ENCODE measurements at places on chromosomes 11 and 22. TPM values are rescaled to one million over a fixed set of nuclear protein-coding genes. Genes with fewer than 3 reads are reported as not detected.
A peak's percentile ranks its signal among the peaks of the same experiment; 100 is the strongest.

FAM227A gene
- total RNA-seq: 1.5 TPM

GRCh38 chr11:111347723-111348115 lies 31.4 kb downstream of the POU2AF1 start:
- peaks cover 39% of the 10 kb centered on the region for H3K4me1 ChIP-seq
- no peaks in the 10 kb centered on the region for H3K36me3 ChIP-seq
- no peaks in the 10 kb centered on the region for H3K27me3 ChIP-seq
- no peak for DNase-seq

DNA sequence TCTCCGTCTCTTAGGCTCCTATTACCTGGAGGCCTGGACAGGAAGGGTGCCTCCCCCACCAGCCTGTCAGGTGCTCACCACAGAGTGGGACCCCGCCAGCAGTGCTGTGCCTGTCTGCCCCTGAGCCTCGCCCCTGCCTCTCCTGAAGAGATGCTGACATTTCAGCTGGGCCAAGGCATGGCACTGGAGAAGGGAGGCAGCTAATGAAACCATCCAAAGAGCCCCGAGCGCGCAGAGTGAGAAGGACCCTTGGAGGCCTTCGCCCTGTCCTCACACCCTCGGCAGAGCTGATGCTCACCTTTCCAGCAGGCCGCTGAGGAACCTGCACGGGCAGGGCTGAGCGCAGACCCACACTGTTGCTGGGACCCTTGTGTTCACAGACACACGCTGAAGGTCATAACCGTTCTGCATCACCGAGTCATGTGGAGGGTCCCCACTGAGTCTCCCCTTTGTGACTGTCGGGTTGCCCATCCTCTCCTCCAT lies 2.1 kb upstream of the LRFN4 start:
- no peak for DNase-seq
- peaks cover 11% of the 10 kb centered on the region for H3K4me1 ChIP-seq
- no peaks in the 10 kb centered on the region for H3K27me3 ChIP-seq
- peaks cover 9% of the 10 kb centered on the region for H3K36me3 ChIP-seq

RBM4B gene
- 25.6 TPM for total RNA-seq

- H3K36me3 ChIP-seq: no peaks in the 10 kb centered on the region
- H3K4me1 ChIP-seq: peaks cover 5% of the 10 kb centered on the region
- DNase-seq: no peak
- H3K27me3 ChIP-seq: no peaks in the 10 kb centered on the region
- H3K27ac ChIP-seq: no peak overlapping the region
Measured at GRCh38 chr11:29272019-29272654, 744.7 kb downstream of the KCNA4 start.

HEPACAM gene
- total RNA-seq: 66.9 TPM

MFRP gene
- not detected for total RNA-seq

GRCh38 chr11:129743112-129743815 lies 72.4 kb upstream of the TMEM45B start:
- no peak overlapping the region for H3K4me3 ChIP-seq
- peaks cover 23% of the 10 kb centered on the region for H3K27me3 ChIP-seq
- no peak overlapping the region for H3K27ac ChIP-seq
- H3K36me3 ChIP-seq: no peaks in the 10 kb centered on the region
- no peaks in the 10 kb centered on the region for H3K4me1 ChIP-seq

- H3K4me1 ChIP-seq: peaks cover 40% of the 10 kb centered on the region
- H3K4me3 ChIP-seq: peak overlapping the region; percentile 77
- no peaks in the 10 kb centered on the region for H3K36me3 ChIP-seq
- DNase-seq: peak; percentile 44
- H3K27ac ChIP-seq: peak overlapping the region; percentile 84
Measured at GRCh38 chr11:4095509-4096230, 1.1 kb downstream of the RRM1 start.

DNA sequence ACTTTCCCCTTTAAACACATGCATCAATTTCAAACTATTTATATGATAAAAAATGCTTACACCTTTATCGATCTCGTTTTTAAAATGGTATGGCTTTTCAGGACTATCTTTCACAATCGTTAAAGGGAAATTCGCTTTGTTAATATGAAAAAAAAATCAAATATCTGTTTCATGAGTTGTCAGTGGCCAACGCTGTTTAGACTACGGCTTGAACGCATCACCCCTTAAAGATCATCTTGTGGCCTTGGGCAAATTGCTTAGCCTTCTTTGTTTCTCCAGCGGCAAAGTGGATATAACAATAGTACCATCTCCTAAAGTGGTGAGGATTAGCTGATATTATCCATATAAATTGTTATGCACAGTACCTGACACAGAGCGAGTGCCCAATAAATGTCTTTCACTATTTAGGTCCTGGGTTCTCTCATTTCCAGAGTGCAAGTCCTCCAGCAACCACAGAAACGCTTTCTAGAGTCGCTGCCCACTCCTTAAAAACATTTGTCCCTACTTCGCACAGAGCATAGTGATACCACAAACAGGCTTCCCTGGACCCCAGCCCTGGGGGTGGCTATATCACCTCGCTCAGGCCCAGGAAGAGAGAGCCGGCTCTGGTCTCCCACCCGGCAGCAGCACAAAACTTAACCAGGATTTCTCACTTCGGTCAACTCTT lies 904 bp downstream of the SLC35F2 start:
- DNase-seq: no peak
- no peaks in the 10 kb centered on the region for H3K27me3 ChIP-seq
- peak overlapping the region; percentile 69 for H3K4me3 ChIP-seq
- H3K4me1 ChIP-seq: peaks cover 21% of the 10 kb centered on the region
- H3K36me3 ChIP-seq: no peaks in the 10 kb centered on the region

GRCh38 chr22:24325105-24325757 lies 54.6 kb downstream of the SPECC1L start:
- H3K4me1 ChIP-seq: peaks cover 26% of the 10 kb centered on the region
- H3K27me3 ChIP-seq: no peaks in the 10 kb centered on the region
- peak; percentile 49 for DNase-seq
- H3K36me3 ChIP-seq: peaks cover 20% of the 10 kb centered on the region
- H3K4me3 ChIP-seq: no peak overlapping the region
- no peak overlapping the region for H3K27ac ChIP-seq

POU2AF3 gene
- 4.9 TPM for total RNA-seq

DNA sequence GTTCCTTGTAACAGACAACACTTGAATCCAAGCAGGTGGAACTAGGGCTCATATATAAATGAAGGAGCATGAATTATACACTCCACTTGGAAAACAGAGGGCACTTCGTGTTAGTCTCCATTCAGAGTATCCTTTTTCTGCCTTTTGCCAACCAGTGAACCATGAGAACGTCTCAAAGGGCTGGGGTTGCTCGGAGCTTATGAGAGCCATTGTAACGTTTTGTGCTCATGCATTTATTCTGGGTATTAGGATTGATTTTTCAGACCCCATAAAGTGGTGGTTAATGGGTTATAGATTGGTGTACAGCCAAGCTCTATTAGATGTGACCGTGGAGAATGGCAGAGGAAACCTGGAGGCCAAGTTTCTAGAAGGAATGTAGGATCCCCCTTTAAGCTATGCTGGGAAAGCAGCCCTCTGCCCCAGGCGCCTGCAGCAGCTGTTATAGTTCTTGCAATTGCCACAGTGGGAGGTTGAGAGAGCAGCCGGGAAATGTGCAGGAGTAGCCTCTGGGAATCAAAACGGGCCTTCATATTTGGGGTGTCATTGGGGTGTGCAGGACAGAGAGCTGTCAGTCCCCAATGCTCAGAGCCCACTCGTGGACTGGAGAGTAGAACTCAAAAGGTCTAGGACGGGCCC lies 54.6 kb upstream of the ASPHD2 start:
- no peaks in the 10 kb centered on the region for H3K4me1 ChIP-seq
- no peak overlapping the region for H3K27ac ChIP-seq
- H3K27me3 ChIP-seq: no peaks in the 10 kb centered on the region

DNA sequence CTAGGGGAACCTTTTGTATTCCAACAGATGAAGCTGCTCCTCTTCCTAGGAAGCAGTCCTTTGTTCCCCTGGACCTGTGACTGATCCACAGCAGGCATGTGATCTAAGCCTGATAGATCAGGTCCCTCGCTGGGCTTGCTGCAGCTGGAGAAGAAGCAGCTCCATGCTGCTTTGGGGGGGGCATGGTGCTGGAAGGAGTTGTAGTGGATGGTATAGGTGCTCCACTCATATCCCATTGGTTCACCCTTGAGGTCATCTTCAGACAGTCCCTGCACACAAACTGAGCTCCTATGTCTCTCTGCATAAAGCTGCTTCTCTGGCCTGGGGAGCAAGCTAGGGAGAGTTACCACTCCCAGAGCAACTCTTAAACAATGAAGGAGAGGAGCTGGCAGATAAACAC lies 9.5 kb upstream of the RIC3 start:
- no peaks in the 10 kb centered on the region for H3K36me3 ChIP-seq
- H3K27me3 ChIP-seq: peaks cover 22% of the 10 kb centered on the region
- H3K4me1 ChIP-seq: no peaks in the 10 kb centered on the region
- H3K4me3 ChIP-seq: no peak overlapping the region
- no peak for DNase-seq
- no peak overlapping the region for H3K27ac ChIP-seq

DNA sequence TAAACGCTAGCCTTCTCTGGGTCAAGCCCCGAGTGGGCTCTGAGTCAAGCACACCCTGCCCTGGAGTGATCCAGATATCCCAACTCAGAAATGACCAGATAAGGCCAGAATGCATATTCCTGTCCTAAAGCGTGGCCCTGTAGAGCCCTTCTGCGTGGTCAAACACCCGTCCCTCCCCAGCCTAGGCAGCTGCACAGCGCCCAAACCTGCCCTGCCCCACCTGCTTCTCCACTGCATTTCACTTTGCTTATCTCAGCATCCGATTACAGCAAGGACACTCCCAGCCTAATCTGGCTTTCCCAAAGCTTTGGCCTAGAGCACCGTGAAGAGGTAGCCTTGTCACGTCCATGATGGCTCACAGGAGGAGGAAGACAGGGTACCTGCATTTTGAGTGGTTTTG lies 11.9 kb upstream of the TMPRSS4 start:
- no peak for DNase-seq
- no peak overlapping the region for H3K4me3 ChIP-seq
- no peaks in the 10 kb centered on the region for H3K4me1 ChIP-seq
- H3K36me3 ChIP-seq: no peaks in the 10 kb centered on the region

DNA sequence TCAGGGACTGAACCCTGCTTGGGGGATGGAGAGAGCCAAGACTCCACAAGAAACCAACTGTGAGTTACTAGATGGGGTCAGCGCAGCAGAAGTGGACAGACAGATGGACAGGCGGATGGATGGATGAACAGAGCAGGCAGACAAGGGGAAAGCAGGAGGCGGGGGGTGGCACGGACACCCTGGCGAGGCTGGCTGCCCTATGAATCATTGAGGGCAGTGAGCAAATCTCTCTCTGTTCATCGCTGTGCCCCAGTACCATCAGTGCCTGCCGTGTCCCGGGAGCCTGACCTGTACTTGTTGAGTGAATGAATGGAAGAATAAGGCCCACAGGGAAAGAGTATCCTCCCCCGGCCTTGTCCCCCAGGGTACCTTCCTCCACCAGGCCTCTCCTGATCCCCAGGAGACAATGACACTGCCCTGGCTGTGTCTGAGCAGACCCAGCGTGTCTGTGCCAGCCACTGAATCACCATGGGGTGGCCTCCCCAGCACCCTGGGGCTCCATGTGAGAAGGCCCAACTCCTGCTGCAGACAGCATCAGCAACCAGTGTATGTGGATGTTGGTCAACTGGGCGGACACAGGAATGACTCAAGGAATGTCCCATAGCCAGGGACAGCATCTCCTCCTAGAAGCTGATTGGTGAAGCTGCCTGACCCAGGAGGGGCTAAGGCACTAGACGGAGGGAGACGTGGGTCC lies 5.1 kb upstream of the KLHL35 start:
- H3K27me3 ChIP-seq: no peaks in the 10 kb centered on the region
- H3K4me1 ChIP-seq: peaks cover 26% of the 10 kb centered on the region
- H3K36me3 ChIP-seq: peaks cover 41% of the 10 kb centered on the region
- no peak overlapping the region for H3K4me3 ChIP-seq
- no peak overlapping the region for H3K27ac ChIP-seq

MIOX gene
- total RNA-seq: 1.2 TPM

TUB gene
- 5.6 TPM for total RNA-seq

P2RY6 gene
- 0.29 TPM for total RNA-seq

- H3K27ac ChIP-seq: no peak overlapping the region
- no peak overlapping the region for H3K4me3 ChIP-seq
- H3K36me3 ChIP-seq: no peaks in the 10 kb centered on the region
- DNase-seq: no peak
Measured at GRCh38 chr22:24947881-24948280, 1.4 kb upstream of the LHFPL7 start.

- DNase-seq: no peak
- H3K36me3 ChIP-seq: no peaks in the 10 kb centered on the region
- H3K4me1 ChIP-seq: no peaks in the 10 kb centered on the region
- H3K27me3 ChIP-seq: peaks cover 39% of the 10 kb centered on the region
- H3K4me3 ChIP-seq: no peak overlapping the region
- no peak overlapping the region for H3K27ac ChIP-seq
Measured at GRCh38 chr11:128628325-128628673, 40.9 kb upstream of the ETS1 start.

GRCh38 chr11:122751292-122752070 lies 86.8 kb upstream of the CRTAM start:
- no peaks in the 10 kb centered on the region for H3K4me1 ChIP-seq
- no peaks in the 10 kb centered on the region for H3K36me3 ChIP-seq
- no peak overlapping the region for H3K27ac ChIP-seq
- no peak for DNase-seq
- H3K27me3 ChIP-seq: no peaks in the 10 kb centered on the region

DNA sequence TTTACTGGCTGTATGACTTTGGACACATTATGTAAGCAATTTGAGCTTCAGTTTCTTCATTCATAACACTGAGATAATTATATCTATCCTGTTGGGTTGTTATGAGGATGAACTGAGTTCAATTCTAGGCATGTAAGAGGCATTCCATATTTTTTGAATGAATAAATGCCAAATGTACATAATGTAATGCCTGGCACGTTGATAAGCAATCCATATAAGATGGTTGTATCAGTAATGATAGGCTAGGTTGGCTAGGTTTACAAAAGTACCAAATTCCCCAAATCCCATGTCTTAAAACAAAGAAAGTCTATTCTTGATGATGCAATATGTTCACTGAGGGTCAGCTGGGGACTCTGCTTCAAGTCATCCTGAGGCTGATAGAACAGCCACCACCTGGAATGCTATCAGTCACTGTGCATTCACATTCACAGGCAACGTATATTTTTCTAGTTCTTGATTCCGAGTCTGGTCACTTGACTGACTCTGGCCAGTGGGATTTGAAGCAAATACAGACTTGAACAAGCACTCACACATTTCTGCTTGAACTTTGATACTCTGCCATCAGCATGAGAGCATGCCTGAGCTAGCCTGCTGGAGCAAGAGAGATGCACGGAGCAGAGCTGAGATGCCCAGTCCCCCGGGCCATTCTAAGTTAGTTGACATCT lies 104.0 kb upstream of the TIMP3 start:
- H3K4me3 ChIP-seq: no peak overlapping the region
- H3K4me1 ChIP-seq: peaks cover 70% of the 10 kb centered on the region
- DNase-seq: peak; percentile 88
- H3K27me3 ChIP-seq: no peaks in the 10 kb centered on the region

DNA sequence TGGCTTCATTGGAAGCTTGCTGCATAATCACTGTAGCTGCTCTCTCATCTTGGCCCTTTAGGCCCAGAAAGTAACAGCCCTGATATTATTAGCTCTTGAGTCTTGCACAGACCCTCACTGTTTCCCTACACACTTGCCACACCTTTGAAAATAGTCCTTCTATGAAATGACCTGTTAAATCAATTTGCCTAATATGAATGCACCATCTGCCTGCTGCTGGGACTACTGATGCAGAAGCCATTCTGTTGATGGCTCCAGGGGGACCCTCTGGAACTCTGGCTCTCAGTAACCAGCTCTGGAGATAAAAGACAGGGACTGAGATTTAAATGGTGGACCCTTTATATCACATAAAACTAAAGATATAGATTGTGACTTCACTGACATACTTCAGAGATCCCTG lies 14.7 kb upstream of the AMPD3 start:
- no peaks in the 10 kb centered on the region for H3K36me3 ChIP-seq
- H3K27me3 ChIP-seq: peaks cover 2% of the 10 kb centered on the region
- DNase-seq: no peak
- no peak overlapping the region for H3K4me3 ChIP-seq
- H3K27ac ChIP-seq: no peak overlapping the region
